Left renal pelvis (tissue), 4 donors: ENCODE measurements at places on chromosomes 1 and 21. TPM values are rescaled to one million over a fixed set of nuclear protein-coding genes. Genes with fewer than 3 reads are reported as not detected.
A peak's percentile ranks its signal among the peaks of the same experiment; 100 is the strongest.

DNA sequence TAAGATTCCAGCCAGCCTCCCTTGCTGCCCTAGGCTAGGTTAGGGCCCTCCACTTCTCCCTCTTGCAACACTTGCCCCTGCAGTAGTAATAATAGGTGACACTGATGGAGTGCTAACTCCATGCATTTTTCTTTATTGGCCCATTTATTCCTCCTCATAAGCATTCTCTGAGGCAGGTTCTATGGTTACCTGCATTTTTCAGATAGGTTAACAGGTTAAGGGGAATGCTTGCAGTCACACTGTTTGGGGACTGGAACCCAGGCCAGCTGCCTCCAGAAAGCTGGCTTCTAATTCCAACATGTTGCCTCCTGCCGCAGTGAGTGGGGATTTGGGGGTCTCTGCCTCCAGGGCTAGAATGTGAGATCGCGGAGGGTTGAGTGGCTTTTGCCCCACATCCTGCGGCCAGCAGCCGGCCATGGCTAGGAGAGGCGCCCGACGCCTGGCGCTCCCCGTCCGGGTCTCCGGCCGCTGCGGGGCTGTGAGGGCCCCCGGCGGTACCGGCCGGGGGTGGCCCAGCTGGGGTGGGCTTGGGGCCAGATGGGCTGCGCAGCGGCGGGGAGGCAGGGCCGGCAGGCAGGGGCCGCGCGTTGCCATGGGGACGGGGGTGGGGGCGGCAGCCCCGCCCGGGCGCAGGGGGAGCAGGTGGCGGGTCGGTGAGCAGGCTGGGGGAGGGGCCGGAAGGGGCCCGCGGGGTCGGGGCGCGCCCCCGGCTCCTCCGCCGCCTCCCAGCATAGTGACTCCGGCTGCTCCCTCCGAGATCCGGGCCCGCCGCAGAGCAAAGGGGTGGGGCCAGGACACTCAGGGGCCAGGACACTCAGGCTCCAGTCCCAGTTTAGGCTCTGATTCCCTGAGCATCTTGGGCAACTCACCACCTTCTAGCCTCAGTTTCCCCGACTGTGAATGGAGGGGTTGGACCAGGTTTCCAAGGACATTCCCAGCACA, 68.4 kb upstream of the SSBP3 start:
- no peak for DNase-seq

- no peak for DNase-seq
These were observed 69.8 kb downstream of the KCNT2 start for GRCh38 chr1:196538473-196538872.

GRCh38 chr1:7040969-7041695, 255.9 kb downstream of the CAMTA1 start:
- no peak for DNase-seq

DNA sequence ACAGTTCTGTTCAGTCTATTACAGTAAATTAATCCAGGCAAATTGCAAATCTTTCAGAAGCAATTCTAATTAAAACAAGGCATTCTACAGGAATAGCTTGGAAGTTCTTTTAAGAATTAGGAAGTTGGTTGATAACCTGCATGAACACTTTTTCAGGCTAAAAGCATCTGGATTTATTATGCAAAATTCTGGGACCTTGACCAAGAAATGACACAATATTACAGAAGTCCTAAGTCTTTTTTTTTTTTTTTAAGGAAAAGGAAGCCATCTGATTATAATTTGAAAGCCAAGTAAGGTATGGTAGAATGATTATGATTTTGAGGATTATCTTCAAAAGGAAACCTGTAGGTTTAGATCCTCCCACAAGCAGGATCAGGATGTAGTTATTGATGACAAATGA, 74.7 kb upstream of the KCNK2 start:
- no peak for DNase-seq

DNA sequence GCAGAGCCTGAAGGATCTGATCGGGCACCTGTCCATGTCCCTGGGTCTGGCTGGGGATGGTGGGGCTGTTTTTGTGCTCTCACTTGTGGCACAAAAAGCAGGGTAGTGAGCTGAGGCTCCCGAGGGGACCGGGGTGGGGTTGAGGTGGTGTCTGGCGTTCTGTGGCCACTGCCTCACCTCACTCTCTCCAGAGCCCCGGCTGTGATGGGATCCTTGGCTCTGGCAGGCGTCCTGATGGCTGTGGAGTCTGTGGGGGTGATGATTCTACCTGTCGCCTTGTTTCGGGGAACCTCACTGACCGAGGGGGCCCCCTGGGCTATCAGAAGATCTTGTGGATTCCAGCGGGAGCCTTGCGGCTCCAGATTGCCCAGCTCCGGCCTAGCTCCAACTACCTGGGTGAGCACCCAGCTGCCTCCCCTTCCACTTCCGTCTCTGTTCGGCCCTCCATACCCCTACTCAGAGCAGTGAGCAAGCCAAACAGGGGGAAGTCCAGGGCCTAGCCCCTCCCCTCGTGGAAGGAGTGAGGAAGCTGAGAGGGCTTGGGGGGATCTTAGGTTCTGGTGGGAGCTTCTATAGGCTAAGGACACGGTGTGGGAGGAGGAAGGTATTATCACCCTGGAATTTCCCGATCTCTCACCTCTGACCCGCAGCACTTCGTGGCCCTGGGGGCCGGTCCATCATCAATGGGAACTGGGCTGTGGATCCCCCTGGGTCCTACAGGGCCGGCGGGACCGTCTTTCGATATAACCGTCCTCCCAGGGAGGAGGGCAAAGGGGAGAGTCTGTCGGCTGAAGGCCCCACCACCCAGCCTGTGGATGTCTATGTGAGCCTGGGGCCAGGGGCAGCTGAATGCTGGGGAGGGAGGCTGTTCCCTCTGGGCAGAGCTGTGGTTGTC, 7.0 kb downstream of the ADAMTSL4 start:
- no peak for DNase-seq

DNA sequence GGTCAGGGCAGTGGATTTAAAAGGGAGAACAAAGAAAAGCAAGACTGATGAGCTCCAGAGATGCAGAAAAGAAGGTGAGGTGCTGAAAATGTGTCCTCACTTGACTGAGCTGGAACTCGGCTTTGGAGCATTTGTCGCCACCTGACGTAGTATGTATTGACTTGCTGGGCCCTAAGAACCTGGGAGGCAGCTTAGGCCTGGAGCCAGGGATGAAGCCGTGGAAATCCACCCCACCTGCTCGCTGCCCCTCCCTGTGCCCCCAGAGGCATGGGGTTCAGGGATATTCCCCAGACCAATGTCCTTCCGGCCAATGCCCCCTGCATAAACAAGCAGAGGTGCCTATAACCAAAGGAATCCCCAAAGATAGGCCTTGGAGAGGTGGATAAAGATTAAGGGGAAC, 14.3 kb downstream of the MRAP start:
- DNase-seq = no peak

DNA sequence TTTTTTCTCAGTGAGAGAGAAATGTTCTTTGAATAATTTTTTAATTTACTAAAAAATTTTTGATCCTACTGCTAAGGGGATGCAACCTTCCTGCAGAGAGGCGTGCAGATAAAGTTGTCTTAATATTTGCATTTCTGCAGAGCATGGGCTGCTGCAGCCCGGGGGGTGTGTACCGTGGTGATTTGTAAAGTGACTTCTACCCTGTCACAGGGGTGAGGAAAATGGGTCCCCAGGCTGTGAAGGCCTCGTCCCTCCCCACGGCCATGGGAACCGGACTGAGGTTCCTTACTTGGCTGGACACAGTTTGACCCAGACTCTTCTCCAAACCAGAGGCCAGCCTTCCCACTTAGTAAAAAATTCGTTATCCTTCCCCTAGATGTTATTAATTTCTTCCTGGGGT, 9.5 kb upstream of the C1orf174 start:
- DNase-seq = no peak

DNA sequence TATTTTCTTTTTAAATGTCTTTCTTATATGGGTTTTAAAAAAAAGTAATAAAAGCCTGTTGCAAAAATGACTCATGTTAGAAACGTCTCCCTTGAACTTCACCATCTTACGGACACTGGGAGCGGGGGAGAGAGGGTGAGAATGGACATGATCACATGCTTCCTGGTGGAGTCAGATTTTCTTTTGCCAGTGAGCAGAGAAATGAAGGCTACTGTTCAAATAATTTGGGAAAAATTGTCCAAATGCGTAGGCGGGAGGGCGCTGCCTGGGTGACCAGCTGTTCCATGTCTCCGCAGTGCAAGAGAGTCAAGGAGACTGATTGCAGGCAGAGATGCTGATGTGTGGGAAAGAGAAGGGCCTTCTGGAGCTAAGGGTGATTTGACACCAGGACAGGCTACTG, 23.1 kb downstream of the EIF2D start:
- peak; percentile 24 for DNase-seq

DNA sequence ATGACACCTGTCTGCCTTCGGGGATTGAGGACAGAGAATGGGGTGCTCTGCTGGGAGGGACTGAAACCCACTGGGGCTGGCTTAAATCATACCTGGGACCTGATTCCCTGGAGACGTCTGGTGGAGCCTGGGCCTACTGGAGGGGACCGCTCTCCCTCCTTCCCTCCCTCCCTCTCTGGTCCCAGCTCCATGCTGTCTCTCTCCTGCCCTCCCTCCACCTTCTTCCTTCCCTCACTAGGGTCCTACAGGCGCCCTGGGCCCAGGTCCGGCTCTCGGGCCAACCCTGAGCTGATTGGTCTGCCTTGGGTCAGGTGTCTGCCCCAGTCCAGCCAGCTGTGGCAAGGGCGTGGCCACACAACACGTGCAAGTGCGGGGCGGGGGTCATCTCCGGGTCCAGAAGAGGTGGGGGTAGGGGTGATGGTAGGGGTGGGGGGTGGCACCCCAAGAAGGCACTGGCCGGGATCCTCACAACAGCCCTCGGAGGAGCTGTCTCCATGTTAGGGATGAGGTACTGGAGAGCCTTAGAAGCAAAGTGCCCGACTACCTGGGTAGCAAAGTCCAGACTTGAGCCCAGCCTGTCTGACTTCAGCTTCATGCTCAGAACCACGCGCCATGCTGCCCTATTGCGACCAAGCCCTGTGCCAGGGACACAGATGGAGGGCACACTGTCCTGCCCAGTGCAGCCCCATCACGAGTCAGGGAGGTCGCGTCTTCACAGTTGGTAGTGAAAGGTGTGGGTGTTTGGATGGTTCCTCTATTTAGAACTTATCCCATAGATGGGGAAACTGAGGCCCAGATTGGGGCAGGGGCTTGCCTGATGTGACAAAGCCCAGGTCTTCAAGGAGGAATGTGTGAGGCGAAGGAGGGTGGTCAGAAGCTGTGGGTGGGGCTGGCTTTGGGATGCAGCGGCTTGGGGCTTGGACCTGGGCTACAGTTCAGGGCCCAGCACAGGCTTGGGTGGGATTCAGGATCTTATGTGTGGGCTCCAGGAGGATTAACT, 574.1 kb downstream of the PTPRU start:
- no peak for DNase-seq

GRCh38 chr1:48216941-48217340, 5.6 kb upstream of the SLC5A9 start:
- no peak for DNase-seq

GRCh38 chr1:235579891-235580290, 69.7 kb downstream of the GNG4 start:
- no peak for DNase-seq

DNA sequence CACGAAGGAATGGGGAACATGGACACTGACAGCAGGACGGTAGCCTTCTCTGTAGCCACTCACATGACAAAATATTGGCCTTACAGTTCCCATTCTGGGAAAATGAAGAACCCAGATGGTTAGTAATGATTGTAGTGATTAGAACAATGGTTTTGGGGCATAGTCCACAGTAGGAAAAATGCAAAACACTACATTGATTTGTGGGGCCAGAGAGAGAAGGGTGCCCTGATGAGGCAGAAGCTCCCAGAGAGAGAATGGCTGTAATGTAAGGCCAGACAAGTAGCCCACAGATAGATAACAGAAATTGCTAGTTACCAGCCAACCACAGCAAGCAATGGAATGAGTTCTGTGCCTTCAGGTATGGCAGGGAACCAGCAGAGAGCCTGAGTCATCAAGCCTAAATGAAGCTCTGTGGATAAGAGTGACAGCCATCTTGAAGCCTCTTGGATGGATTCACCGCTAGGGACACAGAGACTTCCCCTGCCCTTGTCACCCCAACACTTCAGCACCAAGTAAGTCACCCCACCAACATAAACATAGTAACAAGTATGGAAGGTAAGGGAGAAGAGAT, 206.1 kb downstream of the BACH1 start:
- DNase-seq = no peak

DNA sequence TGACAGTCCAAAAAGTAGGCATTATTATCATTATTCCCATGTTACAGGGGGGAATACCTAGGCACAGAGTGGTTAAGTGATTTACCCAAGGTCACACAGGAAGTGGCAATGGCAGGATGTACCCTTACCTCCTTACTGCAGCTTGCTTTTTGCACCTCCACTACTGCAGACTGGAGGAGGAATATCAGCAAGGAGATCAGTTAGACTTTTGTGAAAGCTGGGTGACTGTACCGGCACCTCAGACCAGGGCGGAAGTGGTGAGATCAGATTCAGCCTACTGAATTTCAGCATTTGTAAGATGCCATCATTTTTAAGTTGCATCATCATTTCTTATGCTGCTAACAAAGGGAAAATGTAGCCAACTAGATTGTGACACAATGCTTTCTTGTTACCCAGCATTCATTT, 4.5 kb downstream of the ADARB1 start:
- no peak for DNase-seq

GRCh38 chr21:45780647-45781046, 137.1 kb downstream of the PCBP3 start:
- no peak for DNase-seq

DNA sequence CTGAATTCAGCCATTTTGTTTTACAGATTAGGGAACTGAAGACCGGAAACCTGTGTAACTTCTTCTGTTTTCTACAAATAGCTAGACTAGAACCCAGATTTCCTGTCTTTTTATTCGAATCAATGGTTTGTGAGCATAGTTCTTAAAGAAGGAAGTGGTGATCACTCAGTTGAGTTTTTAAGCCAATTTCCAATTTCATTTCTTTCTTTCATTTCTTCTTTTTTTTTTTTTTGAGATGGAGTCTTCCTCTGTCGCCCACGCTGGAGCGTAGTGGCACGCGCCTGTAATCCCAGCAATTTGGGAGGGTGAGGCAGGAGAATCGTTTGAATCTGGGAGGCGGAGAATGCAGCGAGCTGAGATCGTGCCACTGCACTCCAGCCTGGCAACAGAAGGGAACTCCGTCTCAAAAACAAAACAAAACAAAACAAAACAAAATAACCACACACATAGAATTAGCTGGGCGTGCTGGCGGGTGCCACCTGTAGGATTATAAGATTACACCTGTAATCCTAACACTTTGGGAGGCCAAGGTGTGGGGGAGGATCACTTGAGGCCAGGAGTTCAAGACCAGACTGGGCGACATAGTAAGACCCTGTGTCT, 3.0 kb upstream of the MDM4 start:
- no peak for DNase-seq

- peak; percentile 34 for DNase-seq
These were observed 120.0 kb downstream of the SETD4 start for GRCh38 chr21:35940074-35940927.

GRCh38 chr1:172354291-172355274, 65.9 kb upstream of the C1orf105 start:
- DNase-seq = no peak

Gene OPRD1
- 0.63 TPM for polyA plus RNA-seq

Gene LAMC2
- 6.7 TPM for polyA plus RNA-seq

Gene HPCAL4
- 0.89 TPM for polyA plus RNA-seq

Gene KRTAP11-1
- polyA plus RNA-seq = not detected

Gene RHBDL2
- polyA plus RNA-seq = 1.5 TPM

Gene S100A5
- 0.92 TPM for polyA plus RNA-seq

Gene ELAPOR1
- polyA plus RNA-seq = 1.7 TPM

Gene ACBD3
- 60.6 TPM for polyA plus RNA-seq

Gene TNFRSF18
- 0.72 TPM for polyA plus RNA-seq
